ENCODE measurements at places on chromosomes 1 and 21. TPM values are rescaled to one million over a fixed set of nuclear protein-coding genes. Genes with fewer than 3 reads are reported as not detected.
A peak's percentile ranks its signal among the peaks of the same experiment; 100 is the strongest.

Gene HSPA6
- 0.24 TPM for total RNA-seq

Gene TMEM200B
- 0.36 TPM for total RNA-seq

Gene ERMAP
- total RNA-seq = 8.4 TPM

GRCh38 chr1:15411593-15412137 is 2.0 kb downstream of the EFHD2 start:
- H3K36me3 ChIP-seq = peaks cover 3% of the 10 kb centered on the region
- peak overlapping the region; percentile 95 for H3K4me3 ChIP-seq
- H3K27ac ChIP-seq = peak overlapping the region; percentile 73
- peaks cover 22% of the 10 kb centered on the region for H3K27me3 ChIP-seq

DNA sequence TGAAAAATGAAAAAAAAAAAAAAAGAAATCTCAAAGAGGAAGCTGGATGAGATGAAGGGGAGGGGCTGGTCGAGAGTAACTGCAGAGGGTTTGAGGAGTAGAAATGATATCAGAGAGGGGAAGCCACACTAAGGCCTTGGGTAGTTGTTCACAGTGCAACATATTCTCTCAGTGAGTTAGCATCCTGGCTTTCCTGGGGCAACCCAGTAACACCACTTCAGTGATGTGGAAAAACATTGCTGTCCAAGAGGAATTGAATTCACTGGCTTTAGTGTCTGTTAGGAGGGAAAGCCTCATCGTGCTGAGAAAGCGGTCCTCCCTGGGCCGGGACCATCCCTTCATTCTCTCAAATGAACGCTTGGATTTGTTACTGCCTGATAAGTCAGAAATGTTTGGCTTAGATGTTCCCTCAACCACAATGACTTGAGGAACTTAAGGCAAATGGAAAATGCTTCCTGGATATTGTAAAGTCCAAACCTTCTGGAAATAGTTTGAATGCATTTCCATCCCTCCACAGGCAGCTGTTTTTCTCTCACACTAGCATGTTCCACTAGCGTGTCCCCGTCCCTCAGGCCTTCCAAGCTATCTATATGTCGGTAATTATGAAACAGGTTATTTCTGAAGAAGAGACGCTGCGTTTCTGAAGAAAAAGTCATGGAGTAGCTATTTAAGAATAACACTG is 12.2 kb downstream of the TGFB2 start:
- no peak overlapping the region for H3K27ac ChIP-seq
- H3K27me3 ChIP-seq = peaks cover 30% of the 10 kb centered on the region
- no peak overlapping the region for H3K4me3 ChIP-seq
- no peaks in the 10 kb centered on the region for H3K4me1 ChIP-seq
- no peaks in the 10 kb centered on the region for H3K36me3 ChIP-seq

DNA sequence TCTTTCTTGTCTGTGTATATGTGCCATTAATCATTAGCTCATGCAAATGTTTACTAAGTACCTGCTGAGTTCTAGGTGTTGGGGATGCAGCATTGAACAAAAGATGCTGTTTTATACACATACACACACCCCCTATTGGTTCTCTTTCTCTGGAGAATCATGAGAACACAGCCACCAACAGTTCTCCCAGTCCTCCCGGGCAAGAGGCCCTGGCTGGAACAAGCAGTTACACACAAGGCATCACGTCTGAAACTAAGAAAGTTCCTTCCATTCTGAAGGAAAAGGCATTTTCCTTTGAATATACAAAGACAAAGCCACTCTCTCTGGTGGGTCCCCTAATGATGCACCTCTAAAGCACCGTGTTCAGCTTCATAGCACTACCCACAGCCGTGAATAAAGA is 10.8 kb downstream of the CASP9 start:
- no peaks in the 10 kb centered on the region for H3K27me3 ChIP-seq
- no peak overlapping the region for H3K27ac ChIP-seq
- DNase-seq = no peak
- no peak overlapping the region for H3K4me3 ChIP-seq
- H3K36me3 ChIP-seq = peaks cover 4% of the 10 kb centered on the region

GRCh38 chr21:38772646-38773045 is 33.1 kb upstream of the ETS2 start:
- no peaks in the 10 kb centered on the region for H3K36me3 ChIP-seq
- H3K27ac ChIP-seq = no peak overlapping the region
- peak overlapping the region; percentile 58 for H3K4me3 ChIP-seq
- peaks cover 10% of the 10 kb centered on the region for H3K27me3 ChIP-seq
- peaks cover 87% of the 10 kb centered on the region for H3K4me1 ChIP-seq
